ENCODE measurements at places on chromosomes 6 and 20. TPM values are rescaled to one million over a fixed set of nuclear protein-coding genes. Genes with fewer than 3 reads are reported as not detected.

Gene CYP21A2
- 0.57 TPM for total RNA-seq

Gene TNXB
- total RNA-seq = 134 TPM

Gene BPIFB2
- not detected for total RNA-seq

Gene MAFB
- total RNA-seq = 125 TPM

Gene BPIFB1
- not detected for total RNA-seq

Gene KIF13A
- total RNA-seq = 56.8 TPM

Gene GPX5
- total RNA-seq = not detected

Gene CNR1
- total RNA-seq = 24.5 TPM

Gene SPATA25
- 3.5 TPM for total RNA-seq

Gene NR2E1
- not detected for total RNA-seq

Gene SLC2A10
- total RNA-seq = 4.4 TPM
